ENCODE measurements at places on chromosomes 11 and 22. TPM values are rescaled to one million over a fixed set of nuclear protein-coding genes. Genes with fewer than 3 reads are reported as not detected.

DNA sequence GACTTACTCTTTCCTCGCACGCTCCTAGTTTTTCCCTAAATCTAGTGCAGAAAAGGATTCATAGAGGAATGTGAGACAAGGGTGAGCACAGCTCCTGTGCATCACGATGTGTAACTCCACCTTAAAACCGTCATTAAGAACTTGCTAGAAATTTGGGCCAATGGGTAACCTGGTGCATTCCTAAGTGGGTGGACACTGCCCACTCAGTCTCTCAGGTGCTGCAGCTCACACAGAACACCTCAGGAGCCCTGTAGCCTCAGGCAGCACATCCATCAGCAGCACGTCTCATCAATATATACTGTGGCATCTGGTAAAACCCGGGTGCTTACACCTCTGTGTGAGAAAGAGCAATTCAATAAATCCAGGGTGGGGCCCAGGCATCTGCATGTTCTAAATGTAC is 12.4 kb downstream of the POU2AF3 start:
- DNase-seq: no peak

GRCh38 chr22:49040754-49041467 is 786.8 kb downstream of the BRD1 start:
- no peak for DNase-seq

DNA sequence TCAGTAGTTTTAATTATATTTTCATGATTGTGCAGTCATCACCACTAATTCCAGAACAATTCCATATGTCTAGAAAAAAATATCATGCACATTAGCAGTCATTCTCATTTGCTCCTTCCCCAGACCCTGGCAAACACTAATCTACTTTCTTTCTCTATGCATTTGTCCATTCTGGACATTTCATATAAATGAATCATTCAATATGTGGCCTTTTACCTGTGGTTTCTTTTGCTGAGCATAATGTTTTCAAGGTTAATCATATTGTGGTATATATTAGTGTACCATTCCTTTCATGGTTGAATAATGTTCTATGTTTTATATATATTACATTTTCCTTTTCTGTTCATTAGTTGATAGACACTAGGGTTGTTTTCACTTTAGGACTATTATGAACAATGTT is 811.1 kb upstream of the RAG2 start:
- DNase-seq: no peak

DNA sequence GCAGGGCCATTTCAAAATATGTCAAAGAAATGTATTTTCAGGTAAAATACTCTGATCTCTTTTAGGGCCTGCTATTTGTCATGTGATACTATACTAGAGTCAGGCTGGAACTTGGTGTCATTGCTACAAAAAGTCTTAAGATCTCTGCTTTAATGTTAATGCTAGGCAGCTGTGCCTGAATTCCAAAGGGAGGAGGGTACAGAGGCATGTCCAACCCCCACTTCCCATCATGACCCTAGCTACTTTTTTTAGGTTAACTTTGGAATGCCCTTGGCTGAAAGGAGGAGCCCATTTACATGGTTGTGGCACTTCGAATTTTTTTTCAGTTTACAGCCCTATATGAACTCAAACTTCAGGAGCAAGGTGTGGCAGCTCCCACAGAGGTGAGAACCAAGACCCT is 58.1 kb downstream of the OSBP2 start:
- DNase-seq: no peak

GRCh38 chr11:39144351-39145130 is 2314.9 kb downstream of the LRRC4C start:
- DNase-seq: no peak

DNA sequence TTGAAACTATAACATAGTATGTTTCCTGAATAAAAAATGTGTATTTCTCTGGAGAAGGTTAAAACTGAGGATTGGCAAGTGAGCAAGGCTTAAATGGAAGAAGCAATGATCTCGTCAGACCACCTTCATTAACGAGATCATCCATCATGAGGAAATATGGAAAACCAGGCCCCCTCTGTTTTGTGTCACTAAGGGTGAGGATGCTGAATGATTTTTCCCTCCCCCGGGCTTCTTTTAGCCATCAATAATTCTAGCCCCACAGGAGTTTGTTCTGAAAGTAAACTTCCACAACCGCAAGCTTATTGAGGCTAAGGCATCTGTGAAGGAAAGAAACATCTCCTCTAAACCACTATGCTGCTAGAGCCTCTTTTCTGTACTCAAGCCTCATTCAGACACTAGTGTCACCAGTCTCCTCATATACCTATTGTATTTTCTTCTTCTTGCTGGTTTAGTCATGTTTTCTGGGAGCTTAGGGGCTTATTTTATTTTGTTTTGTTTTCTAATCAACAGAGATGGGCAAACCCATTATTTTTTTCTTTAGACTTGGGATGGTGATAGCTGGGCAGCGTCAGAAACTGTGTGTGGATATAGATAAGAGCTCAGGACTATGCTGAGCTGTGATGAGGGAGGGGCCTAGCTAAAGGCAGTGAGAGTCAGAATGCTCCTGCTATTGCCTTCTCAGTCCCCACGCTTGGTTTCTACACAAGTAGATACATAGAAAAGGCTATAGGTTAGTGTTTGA is 5.8 kb upstream of the HBE1 start:
- no peak for DNase-seq

GRCh38 chr11:121572571-121573059 is 119.8 kb upstream of the SORL1-AS1 start:
- no peak for DNase-seq

Gene SAA4
- not detected for total RNA-seq

Gene MFRP
- not detected for total RNA-seq

Gene FAM180B
- total RNA-seq: not detected
